Mesenteric fat pad (tissue), 1 donor: ENCODE measurements at places on chromosomes 6 and 20. TPM values are rescaled to one million over a fixed set of nuclear protein-coding genes. Genes with fewer than 3 reads are reported as not detected.

- DNase-seq = no peak
Measured at GRCh38 chr6:144931172-144932035, 646.3 kb downstream of the UTRN start.

PDYN gene
- total RNA-seq = not detected

DNA sequence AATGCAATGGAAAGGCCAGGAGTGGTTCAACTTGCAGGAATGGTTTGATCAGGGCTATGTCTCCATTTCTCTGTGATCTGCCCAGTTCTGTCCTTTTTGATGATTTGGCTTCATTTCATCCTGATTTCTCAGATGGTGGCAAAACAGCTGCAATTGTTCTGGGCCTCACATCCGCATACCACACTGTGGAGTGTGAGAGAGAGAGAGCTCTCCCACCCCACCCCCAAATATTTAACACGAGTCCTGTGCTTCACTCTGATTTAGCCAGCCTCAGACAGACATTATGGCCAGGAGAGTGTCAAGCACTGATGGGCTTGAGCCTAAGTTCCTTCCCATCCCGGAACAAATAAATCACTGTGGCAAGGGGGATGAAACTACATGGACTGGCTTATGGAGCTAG is 284.6 kb downstream of the CDC5L start:
- DNase-seq = no peak

UBD gene
- not detected for total RNA-seq

GJA10 gene
- not detected for total RNA-seq

GRCh38 chr6:124684621-124685020 is 277.6 kb upstream of the RNF217 start:
- no peak for DNase-seq

GRCh38 chr20:50649590-50649989 is 41.8 kb downstream of the RIPOR3 start:
- no peak for DNase-seq
